ENCODE measurements at places on chromosomes 13 and 19. TPM values are rescaled to one million over a fixed set of nuclear protein-coding genes. Genes with fewer than 3 reads are reported as not detected.

GRCh38 chr19:10803252-10803651 is 32.8 kb downstream of the TMED1 start:
- DNase-seq: no peak

The KIR2DL4 gene
- polyA plus RNA-seq: not detected

The GRIN3B gene
- 4.9 TPM for polyA plus RNA-seq

The MED29 gene
- 67.3 TPM for polyA plus RNA-seq

GRCh38 chr13:113302986-113303385 is 5.9 kb downstream of the LAMP1 start:
- no peak for DNase-seq

The HS6ST3 gene
- not detected for polyA plus RNA-seq

Data from cardiac muscle cell (in vitro differentiated cells and primary cell).